HS-27A (cell line): ENCODE measurements at places on chromosomes 7 and 10.

DNA sequence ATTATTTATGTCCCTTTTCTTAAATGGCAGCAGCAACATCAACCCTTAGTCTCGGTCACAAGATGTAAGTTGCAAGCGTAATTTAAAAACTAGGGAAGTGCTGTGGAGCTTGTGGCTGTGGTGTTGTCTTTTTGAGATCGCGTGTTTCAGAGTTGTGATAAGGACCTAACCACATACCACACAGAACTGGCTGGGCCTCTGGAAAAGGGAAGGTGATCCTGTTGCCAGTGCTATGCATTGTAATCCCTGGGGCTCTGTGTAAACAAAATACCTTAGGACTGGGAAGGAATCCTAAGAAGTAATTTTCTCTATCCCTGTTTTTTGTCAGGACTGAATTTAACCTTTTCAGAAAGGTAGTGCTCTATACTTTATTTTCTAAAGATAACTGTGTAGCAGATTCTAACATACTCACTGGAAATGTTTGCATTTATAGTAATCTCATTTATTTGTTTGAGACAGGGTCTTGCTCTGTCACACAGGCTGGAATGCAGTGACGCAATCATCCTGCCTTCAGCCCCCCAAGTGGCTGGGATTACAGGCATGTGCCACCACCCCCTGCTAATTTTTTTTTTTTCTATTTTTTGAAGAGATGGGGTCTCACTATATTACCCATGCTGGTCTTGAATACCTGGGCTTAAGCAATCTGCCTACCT, 60.4 kb downstream of the INPP5F start:
- no peak for DNase-seq

- no peak for DNase-seq
These were observed 57.6 kb upstream of the AKR1E2 start for GRCh38 chr10:4768416-4768815.

DNA sequence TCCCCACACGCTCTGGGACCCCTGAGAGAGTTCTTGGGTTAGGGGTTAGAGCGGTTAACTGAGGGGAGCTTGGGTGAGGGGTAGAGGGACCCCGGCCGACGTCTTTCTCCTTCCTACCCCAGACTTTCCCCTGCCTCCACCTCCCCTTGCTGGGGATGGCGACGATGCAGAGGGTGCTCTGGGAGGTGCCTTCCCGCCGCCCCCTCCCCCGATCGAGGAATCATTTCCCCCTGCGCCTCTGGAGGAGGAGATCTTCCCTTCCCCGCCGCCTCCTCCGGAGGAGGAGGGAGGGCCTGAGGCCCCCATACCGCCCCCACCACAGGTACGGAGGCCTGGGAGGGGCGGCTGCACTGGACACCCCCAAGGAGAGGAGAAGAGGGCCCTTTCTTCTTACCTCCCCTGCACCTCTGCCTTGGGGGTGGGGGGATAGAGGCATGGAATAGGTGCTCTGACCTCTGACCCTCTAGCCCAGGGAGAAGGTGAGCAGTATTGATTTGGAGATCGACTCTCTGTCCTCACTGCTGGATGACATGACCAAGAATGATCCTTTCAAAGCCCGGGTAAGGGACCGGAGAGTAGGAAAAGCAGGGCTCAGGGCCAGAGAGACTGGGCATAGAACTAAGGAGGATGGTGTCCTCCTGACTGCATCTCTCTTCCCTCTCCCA, 1.1 kb downstream of the ZYX start:
- DNase-seq = no peak

DNA sequence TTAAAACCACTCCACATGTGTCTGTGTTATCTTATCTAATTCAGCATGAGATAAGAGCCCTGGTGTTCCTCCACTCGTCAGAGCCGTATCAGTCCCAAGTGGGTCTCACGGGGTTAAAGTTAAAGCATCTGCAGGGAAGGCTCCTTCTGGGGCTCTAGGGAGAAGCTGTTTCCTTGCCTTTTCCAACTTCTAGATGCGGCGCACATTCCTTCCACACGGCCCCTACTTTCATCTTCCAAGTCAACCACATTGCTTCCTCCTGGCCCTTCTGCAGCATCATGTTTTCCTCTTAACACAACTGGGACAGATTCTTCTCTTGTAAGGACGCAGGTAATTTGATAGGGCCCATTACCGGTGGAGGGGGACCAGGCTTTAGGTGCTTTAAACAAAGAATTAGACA, 620.1 kb upstream of the DPP6 start:
- no peak for DNase-seq

DNA sequence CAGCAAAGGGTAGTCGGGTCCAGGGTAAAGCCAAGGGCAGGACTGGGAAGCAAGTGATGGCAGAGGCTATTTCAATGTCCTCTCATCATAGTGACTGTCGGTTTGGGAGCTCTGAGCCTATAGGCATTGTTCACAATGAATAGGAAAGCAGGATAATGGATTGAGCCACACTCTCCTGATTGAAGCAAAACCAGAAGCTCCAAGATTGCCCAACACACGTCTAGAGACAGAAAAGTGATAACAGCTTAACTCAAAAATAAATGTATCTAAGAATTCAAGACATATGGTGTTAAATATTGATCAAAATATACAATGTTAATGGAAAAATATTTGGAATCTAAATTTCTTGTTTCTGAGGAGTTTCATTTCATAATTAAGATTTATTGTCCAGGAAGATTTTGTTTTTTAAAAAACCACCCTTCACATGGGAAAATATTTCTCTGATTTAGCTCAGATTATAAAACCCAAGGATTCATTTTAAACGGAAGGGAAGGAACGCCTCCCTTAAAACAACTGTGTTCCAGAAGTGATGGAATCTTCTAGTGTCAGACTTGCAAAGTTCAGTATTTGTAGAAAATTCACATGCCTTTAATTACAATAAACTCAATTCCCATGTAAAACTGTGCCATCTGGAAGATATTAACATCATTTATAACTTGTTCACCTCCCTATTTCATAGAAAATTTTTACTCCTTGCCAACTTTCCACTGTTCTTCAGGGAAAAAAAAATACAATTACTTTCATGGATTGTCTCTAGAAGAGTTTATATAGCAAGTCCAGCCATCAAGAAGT, 54.5 kb downstream of the NRP1 start:
- DNase-seq = no peak

DNA sequence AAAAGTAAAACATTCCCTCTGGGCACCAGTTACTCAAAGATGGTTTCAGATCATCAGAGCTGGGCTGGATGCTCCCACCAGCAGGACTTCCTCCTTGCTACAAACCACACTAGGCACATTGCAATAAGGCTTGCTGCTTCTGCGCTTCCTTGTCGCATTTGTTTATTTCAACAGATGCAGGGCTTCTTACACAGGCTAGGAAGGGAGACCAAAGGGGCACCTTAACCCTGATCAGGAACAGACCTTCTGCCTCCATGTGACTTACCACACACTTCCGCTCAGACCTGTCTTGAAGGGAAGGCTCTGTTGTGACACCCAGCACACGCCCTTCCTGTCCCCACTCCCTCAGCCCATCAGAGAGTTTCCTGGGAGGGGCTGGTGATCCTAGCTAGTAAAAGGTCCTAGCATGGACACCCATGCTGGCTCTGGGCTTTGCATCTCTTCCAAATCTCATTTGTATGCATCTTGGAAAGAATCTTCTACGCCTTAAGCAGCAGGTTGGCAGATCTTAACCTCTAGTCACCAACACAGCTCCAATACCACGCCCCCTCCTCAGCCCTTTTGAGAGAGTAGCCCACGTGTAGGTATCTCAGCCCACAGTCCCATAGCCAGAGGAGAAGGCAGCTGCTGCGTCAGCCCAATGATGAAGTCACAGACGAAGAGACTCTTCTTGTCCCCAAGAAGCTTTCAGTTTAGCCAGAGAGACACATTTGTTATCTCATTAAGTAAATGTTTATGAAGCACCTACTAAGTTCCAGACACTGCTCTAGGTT, 47.1 kb upstream of the SVIL start:
- DNase-seq = no peak

DNA sequence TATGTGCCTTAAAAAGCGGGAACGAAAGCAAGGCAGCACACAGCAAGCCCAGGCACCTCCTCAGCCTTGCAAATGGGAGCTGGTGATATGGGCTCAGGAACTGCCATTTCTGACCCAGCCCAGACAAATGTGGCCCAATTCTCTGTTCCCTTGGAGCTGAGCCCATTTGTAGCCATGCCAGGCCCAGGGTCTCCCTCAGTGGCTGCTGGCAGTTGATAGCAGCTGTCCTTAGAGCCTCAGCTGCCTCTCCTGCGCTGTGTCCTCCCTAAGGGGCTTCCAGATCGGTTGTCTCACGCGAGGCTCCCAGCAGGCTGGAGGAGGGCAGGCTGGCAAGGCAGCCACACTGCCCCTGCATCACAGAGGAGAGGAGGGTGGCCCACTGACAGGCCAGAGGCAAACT, 275.8 kb downstream of the KCNMA1 start:
- no peak for DNase-seq

DNA sequence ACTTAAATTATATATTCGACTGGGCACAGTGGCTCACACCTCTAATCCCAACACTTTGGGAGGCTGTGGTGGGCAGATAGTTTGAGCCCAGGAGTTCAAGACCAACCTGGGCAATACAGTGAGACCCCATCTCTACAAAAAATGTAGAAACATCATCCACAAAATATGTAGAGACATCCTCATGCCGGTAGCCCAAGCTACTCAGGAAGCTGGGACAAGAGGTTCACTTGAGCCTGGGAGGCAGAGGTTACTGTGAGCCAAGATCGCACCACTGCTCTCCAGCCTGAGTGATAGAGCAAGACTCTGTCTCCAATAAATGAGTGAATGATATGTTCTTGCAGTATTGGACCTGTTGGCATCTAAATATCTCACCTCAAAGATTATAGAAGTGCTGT, 22.6 kb upstream of the TNS3 start:
- DNase-seq = no peak

DNA sequence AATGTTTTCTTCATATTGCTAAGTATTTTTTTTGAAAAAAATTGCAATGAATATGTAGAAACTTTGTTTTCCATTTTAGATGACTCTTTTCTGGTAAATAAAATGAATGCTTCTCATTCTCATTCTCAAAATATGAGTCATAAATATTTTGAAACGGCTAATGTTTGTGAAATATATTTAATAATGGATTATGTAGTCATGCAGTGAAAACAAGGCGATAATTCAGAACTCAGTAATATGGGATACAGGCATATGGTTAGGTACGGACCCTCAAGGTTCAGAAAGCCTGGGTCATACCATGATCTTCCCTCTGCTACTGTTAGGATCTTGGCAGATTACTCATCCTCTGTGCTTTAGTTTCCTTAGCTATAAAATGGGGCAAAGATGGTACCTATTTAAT, 46.2 kb upstream of the SLC39A12 start:
- no peak for DNase-seq

GRCh38 chr7:41052736-41053135, 650.2 kb downstream of the INHBA start:
- DNase-seq = no peak

GRCh38 chr10:1361411-1362105, 305.4 kb downstream of the WDR37 start:
- no peak for DNase-seq

DNA sequence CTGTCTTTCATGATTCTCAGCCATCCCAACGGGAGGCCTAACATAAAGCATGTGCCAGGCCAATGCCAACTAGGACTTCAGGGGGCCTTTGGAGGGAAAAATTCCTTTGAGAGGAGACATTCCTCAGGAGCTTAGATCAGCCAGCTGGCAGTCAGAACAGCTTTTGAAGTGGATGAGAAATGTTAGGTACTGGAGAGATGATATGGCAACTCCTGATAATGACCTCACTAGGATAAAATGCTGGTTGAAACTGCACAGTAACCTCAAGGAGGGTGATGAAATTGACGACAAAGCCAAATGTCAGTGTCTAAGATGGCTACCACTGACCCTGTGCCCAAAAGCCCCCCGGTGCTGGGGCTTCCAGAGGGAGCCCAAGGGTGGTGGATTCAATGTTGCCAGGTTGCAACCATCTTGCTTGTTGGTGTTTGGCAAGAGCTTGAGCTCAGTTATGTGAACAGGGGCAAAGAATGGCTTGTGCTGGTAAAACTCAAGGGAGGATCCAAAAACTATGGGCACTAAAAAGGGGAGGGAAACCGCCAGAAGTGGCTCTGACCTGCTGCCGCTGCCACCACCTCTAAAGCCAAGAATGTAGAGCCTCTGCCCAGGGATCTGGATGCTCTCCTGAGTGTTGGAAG, 121.2 kb downstream of the UBE2H start:
- DNase-seq = peak; percentile 85

DNA sequence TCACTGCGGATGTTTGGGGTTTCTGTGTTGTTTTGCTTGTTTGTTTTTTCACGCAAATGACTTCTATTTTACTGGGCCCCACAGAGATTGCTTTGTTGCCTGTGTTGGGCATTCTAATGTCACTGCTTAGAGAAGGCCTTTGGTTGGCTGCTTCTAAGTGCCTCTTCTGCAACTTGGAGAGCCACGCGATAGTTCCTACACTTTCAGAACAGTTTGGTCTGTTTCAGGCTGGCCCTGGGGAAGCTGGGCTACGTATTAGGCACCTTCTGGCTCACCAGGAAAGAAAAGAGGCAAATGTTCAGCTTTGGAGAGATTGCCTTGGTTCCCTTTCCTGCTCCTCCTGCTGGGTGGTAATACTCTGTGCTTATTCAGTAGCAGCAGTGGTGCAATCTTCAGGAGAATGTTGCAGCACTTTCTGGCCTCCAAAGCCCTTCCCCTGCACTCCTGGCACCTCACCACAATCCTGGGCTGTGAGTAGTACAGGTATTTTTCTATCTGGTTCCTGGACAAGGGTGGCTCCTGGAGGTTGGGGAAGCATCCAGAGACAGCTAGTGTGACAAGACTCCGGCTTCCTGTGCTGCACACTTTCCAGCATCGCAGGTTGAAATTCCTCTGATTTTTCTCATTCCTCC, 1.2 kb downstream of the ANTXRL start:
- no peak for DNase-seq

DNA sequence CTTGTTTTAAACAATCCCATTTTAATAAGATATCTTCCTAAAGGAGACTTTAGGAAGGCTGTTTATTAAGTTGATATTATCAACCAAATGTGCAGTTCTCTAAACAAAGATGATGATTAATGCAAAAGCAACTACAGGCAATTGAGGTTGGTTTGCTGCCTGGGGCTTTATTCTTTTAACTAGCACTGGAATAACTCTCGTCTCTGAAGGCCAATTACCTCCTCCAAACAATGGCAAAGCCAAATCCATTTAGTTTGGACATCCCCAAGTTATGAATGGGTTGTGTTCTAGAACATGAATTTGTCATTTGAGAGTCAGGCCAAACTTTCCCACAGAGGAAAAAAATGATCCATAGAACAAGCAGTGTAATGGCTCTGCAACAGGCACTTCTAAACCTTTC, 114.1 kb downstream of the SLC16A9 start:
- no peak for DNase-seq
